ENCODE measurements at places on chromosomes 5 and 9.

DNA sequence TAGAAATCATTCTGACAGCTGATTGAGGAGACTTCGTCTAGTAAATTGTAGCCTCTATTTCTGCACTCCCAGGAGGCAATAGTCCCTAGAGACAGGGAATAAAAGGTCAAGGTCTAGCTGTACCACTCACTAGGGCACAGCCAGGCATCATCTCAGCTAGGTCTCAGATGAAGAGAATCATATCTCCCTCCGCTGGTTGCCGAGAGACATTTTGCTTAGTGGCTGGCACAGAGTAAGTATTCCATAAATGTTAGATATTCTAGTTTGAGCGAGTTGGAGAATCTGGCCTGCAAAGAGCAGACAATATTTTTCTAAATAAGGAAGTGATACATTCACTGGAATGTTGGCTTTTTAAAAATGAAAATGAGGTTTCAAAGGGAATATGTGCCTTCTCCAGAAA is 180.4 kb upstream of the ACTBL2 start:
- DNase-seq = peak; percentile 16

DNA sequence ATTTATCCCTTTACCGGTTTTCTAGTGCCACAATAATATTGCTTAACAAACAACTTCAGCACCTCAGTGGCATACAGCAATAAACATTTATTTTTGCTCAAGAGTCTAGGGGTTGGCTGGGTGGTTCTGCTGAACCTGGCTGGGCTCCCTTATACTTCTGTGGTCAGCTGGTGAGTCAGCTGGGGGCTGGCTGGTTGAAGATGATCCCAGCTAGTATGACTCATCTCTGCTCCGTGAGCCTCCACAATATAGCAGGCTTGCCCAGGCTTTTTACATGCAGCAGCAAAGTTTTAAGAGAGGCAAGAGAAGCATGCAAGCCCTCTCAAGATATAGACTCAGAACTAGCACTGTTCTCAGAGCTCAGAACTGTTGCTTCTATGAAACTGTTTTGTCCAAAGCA is 523.5 kb upstream of the CLINT1 start:
- DNase-seq = peak; percentile 98

DNA sequence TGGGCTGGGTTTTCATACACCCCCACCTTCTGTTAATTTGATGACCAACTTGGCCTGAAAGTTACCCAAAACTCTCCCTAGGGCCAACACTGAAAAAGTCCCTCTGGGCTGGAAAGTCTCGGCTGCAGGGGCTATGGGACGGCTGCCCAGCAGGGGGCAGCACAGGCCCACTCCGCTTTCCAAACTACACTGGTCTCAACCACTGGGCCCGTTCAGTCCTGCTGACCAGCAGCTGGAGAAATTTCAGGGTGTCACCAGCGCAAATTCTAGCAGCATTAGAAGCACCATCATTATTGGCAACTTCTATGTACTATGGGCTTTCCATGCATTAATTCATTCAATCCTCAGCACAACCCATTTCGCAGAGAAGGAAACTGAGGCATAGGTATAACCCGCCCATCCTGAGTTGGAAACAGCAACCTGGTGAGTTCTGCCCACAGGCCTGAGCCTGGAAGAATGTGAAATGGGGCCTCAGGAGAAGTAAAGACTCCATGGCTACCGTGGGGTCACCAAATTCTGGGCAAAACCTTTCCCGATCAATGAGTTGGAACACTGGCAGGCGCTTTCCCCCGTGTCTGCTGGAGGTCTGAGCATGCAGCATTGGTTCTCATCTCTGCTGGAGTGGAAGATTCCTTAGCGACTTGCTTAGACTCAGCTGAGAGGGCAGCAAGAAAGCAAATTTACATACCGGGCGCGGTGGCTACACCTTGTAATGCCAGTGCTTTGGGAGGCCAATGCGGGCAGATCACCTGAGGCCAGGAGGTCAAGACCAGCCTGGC is 9.7 kb downstream of the ORM2 start:
- DNase-seq = peak; percentile 63

- DNase-seq = no peak
These were observed 380.3 kb upstream of the TNC start for GRCh38 chr9:115498303-115498702.

DNA sequence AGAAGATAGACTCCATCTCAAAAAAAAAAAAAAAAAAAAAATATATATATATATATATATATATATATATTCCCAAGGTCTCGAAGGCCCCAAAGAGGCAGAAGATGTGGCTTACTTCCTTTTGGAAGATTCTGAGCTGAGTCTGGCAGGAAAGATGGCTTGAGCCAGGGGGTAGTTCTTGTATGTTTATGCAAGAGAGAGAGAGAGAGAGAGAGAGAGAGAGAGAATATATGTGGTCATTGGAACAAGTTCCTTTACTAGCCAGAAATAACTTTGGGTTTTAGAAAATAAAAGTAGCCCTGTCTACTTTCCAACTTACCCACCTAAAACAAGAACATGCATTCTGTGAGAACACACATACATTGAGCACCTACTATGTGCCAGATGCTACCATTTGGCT is 17.6 kb downstream of the NCS1 start:
- peak; percentile 82 for DNase-seq

DNA sequence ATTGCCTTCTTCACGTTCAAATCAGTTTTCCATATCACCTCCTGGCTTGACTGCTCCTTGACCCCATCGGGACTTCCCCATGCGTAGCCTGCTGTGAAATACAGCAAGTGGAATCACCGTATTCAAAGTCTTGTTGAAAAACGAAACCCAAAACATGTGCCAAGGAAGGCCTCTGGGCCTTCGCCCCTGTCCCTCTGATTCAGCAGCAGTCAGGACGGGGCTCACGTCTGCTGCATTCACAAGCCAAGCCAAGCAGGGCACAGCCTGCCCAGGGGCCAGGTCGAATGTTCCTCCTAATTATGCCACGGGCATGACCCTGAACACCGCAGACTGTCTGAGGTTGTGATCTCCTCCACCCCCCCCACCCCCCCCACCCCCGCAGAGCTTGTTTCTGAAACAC is 960 bp upstream of the CTNND2 start:
- no peak for DNase-seq

GRCh38 chr9:93051680-93052089 is 6.8 kb upstream of the SUSD3 start:
- peak; percentile 40 for DNase-seq

DNA sequence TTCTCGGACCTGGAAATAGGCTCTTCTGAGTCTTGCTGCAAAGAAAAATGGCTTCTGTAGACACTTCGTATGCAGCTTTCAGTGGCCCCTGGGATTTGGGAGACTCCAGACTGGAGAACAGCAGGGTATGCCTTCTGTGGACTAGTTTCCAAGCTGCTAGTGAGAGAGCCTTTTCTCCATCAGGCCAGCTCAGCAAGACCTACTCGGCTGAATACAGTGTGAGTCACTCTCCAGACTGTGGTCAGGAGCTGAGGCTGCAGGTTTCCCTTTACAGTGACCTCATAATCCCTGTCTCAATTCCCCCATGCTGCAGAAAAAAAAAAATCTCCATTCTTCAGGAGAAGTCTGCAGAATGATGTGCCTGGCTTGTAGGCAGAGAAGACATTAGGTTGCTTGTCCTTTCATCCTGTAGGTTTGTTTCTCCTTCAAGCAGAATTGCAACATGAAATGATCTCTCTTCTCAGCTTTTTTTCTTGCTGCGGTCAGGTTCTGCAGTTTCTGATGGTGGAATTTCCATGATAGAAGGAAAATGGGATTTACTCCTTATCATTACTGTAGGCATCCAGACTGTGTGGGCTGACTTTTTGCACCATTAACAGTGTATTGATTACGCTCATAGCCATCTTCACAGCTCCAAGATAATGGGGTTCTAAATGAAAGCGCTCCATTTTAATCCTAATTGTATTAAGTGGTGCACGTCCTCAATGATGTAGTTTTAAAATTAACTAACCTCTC is 78.3 kb upstream of the TNFSF8 start:
- DNase-seq = peak; percentile 93

GRCh38 chr5:1911773-1912235 is 29.1 kb upstream of the IRX4 start:
- DNase-seq = no peak

DNA sequence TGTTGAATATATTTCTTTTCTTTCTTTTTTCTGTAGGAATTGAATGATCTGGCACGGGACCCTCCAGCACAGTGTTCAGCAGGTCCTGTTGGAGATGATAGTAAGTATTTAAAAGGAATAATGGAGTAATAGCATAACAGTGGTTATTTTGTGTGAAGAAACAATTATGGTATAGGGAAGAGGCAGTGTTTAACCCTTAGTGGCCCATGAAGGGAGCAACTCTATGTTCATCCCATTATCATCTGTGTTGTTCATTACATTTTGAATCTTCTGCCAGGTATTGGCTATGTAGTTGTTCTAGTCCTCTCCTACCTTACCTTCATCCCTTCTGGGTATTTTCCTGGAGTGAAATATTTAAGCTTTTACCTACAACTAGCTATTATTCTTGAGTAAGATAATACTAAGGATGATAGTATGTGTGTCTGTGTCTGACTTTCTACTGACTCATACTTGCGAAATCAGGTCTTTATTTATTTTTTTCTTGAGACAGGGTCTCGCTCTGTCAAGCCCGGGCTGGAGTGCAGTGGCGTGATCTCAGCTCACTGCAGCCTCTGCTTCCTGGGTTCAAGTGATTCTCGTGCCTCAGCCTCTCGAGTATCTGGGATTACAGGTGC is 39.3 kb downstream of the UBE2D2 start:
- peak; percentile 77 for DNase-seq

GRCh38 chr9:69115621-69116020 is 58.5 kb upstream of the TJP2 start:
- no peak for DNase-seq

GRCh38 chr5:10499066-10499465 is 57.4 kb downstream of the ROPN1L start:
- DNase-seq = no peak

DNA sequence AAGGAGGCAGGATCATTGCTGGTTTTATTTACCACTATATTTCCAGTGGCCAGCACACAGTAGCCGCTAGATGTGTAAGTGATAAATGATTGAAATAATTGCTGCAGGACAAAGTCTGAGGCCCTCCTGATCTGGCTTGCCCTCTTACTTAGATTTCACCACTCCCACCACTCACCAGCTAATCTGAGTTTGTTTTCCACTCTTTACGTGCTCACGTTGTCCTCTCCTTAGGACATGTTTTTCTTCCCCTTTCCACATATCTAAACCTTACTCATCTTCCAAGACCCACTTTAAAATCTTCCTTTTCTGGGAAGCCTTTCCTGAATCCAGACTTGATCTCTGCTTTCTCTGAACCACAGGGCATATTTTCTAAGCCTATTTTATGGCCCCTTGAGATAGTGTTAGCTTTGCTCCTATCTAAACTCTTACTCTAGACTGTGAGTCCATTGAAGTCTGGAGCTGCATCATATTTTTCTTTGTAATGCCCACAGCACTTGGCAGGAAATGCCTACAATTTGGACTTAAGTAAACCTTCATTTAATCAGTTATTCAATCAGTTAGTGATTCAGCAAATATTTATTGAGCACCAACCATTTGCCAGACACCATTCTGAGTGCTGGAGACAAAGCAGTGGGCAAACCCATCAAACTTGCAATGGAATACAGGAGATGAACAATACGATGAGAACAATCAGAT is 2.4 kb downstream of the TLR4 start:
- DNase-seq = peak; percentile 43

DNA sequence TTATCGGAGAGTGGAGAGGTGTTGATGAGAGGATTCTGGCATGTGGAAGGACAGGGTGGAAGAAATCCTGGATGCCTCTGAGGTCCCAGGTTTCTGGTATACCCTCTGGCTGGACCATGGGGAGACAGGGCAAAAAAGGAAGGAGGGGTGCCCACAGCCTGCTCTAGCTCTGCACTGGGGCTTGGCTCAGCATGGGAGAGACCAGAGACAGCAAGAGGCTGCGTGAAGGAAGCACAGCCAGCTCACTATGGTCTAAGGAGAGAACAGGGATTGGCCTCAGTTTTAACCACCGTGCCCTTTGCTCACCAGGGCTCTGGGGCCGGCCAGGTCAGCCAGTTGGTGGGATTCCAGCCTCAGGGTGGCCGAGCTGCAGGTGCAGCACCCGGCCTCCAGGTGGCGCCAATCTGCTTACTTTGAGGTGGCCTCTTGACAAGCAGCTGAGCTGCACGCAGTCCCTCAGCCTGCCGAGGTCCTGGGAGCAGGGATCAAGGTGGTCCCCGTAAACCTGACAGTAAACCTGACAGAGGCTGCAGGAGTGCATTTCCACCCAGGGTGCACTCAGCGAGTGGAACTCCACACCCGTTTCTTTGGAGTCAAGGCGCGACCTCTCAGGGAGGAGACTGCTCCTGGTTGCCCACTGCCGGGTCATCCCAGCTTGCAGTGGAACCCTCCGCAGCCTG is 25.0 kb upstream of the SPTLC1 start:
- peak; percentile 82 for DNase-seq

DNA sequence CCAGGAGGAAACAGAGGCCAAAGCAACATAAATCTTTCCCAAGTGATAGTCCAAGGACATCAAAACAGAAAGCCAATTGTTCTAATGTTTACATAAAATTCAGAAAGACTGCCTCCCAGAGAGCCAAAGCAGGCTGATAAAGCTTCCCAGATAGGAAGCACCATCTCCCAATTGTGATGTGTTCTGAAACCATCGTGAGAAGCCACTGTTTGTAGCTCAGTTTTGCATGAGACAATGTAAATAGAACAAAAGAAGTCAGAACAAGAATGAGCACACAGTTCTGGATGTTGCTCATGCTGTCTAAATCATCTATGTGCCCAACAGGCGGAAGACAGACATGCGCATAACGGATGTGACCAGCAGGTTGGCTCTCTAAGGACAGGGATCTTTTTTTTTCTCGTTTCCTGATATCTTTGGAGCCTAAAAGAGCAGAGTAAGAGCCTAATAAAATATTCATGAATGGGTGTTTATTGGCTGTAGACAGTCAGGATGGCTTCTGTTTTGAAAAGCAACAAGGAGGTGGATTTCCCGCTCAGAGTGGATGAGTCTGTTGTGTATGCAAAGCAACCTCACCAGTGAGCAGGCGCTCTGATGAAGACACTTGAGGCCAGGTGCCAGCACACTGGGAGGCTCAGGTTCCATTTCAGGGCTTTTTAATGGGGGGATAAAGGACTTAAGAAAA is 113.6 kb downstream of the GNA14 start:
- DNase-seq = no peak

DNA sequence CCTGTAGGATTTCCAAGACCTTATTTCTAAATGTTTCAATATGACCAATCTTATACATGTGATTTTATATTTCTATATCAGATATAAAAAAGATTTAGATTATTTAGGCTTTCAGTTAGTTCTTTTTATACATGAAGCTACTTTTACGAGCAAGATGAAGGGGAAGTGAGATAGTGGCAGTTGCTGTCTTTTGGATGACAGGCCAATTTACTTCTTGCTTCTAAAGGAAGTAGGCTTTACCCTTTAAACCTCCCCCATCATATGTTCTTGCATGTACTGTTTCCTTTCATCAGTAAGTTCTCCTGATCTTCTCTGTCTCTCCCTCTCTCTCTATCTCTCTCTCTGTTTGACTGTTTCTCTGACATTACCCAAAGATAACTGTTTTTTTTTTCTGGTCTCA is 4.0 kb upstream of the TYRP1 start:
- DNase-seq = no peak

- DNase-seq = peak; percentile 89
These were observed 18.4 kb upstream of the F2RL2 start for GRCh38 chr5:76641514-76642120.

All from choroid plexus epithelial cell (primary cell).